NCI-H1930 (cell line): ENCODE measurements at places on chromosomes 5 and 9.

GRCh38 chr9:125749287-125749935 lies 2.2 kb downstream of the PBX3 start:
- DNase-seq: no peak

DNA sequence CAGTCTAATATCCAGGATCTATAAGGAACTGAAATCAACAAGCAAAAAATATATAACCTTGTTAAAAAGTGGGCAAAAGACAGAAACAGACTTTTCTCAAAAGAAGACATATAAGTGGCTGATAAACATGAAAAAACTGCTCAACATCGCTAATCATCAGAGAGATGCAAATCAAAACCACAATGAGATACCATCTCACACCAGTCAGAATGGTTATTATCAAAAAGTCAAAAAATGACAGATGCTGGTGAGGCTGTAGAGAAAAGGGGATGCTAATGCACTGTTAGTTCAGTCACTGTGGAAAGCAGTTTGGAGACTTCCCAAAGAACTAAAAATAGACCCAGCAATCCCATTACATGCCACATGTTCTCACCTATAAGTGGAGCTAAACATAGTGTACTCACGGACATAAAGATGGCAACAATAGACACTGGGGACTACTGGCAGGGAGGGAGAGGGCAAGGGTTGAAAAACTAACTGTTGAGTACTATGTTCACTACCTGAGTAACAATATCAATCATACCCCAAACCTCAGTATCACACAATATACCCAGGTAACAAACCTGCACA lies 11.7 kb upstream of the TSSK1B start:
- no peak for DNase-seq

- DNase-seq: no peak
Observed at GRCh38 chr9:14529629-14530028, 163.6 kb downstream of the ZDHHC21 start.

DNA sequence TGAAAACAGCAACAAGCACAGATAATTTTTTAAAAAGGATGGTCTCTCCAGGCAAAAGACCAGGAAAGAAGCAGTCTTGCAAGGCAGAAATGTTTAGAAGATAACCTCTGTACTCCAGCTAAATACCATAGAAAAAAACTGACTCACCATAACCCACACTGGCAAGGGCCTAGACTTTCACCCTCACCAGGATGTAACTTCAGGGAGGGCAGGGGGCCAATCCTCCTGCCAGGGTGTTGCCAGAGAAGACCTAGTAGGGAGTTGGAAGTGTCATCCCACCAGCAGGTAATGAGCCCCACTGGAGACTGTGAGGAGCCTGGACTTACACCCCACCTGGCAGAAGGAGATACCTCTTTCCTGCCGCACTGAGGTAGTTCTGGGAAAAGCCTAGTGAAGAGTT lies 97.6 kb downstream of the PRELID2 start:
- DNase-seq: no peak

DNA sequence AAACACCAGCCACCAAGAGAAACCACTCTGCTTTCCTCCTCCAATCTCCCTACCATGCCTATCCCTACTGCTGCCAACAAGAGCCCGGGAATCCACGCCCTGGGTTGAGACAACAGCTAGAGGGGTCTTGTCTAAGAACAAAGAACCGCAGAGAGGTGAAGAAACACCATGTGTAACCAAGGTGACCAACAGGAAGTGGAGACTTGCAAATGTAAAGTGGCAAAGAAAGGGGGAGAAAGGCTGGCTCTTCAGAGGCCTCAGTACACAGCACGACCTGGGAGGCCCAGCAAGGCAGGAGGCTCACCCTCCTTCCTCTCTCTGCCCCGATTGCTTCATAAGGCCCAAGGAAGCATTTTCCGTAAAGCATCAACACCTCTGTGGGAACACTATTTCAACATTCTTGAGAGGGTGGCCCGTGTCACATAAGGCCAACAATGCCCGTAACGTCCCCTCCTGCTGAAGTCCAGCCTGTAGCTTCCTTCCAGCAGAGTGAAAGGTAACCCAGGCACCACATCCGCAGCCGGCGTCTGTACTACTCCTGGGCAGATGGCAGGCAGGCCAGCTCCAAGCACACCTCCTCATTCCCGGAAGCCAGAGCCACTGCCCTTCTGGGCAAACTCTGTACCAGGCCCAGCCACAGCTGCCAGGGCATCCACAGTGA lies 18.3 kb downstream of the CCNJL start:
- no peak for DNase-seq

GRCh38 chr9:82997476-82998140 lies 65.3 kb downstream of the RASEF start:
- DNase-seq: no peak

GRCh38 chr5:32443145-32443540 lies 1.4 kb downstream of the ZFR start:
- DNase-seq: no peak

DNA sequence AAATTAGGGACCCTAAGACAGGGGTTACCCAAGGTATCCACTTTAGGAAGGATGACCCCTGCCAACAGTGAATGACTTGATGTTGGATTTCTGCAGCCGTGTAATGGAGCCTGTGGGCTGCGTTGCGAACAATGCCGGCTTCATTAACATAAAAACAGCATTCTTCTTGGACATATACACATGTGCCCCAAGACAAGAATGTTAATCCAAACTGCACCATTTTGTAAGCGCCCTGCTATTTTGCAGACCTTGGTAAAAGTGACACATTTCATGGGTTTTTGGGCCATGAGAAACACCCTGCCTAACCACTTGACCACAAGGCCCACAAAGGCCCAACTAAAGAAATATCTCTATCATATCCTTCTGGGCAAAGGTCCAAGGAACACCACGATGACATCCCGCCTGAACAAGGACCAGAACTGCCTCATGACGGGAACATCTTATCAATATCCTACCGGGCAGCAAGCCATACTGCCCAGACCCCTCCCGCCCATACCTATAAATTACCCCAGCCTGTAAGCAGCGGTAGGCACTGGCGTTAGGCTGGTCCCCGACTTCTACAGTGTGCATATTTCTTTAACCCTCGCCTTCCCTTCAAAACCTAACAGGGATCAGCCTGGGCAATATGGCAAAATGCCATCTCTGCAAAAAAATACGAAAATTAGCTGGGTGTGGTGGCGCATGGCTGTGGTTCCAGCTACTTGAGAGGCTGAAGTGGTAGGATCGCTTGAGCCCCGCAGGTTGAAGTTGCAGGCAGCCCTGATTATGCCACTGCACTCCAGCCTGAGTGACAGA lies 9.7 kb upstream of the PDCD1LG2 start:
- DNase-seq: no peak

- DNase-seq: no peak
Observed at GRCh38 chr5:21680196-21680595, 1172.9 kb downstream of the CDH12 start.

DNA sequence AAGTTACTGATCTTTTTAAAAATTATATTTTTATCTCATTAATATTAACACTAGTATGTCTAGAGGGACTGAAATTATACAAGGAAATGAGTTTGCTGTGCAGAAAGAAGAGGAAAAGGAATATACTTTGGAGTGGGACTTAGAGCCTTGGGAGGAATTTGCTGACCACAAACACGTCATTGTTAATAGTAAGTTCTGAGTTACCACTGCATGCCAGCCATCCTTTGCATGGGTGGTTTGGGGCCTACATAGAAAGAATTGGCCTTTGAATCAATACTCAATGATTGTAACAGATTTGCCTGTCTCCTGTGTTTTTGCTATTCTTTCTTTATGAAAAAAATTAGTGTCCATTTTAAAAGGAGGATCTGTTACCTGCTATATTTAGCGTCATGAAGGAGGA lies 232.6 kb upstream of the TNC start:
- DNase-seq: no peak

GRCh38 chr9:6757132-6757455 lies 679 bp upstream of the KDM4C start:
- peak; percentile 76 for DNase-seq

DNA sequence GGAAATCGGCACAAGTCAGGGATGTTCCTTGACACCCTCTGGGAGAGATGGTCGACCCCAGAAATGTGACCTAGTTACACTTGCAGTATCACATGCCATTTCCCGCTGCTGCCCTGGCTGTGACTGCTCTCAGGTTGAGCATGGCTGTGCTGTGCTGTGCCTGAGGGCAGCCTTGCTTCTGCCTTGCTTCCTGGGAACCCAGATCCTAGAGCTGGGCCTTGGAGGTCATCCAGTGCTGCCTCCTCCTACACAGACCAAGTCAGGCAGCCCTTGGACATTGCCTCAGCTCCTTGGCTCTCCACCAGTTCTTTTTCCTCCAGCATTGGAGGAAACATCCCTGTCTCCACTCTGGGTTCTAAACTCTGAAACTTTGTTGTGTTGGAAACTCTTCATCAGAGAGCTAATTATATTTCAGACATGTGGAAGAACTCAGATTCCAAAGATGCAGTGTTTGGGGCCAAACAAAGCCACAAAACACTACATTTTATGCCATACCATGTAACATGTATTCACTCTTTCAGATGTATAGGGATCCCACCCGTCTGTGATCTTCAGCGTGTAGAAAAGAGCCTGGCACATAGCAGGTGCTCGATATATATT lies 6.1 kb downstream of the MAMDC2 start:
- no peak for DNase-seq

DNA sequence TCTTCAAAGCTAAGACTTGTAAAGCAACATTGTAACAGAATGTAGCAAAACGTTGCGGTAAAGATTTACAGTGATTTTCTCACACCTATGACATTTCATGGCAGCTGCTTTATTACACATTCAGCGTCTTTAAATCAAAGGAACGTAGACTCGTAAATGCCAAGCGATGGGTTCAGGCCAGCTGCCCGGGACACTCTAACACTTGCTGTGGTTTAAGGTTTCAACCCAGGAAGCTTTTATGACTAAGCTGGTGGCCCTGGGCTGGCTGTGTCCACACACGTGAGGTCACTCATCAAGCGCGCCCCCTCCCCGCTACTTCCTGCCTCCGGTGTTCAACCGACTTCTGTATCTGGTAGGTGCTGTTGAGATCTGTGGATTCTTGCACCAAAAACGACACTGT lies 2.5 kb downstream of the SLC6A18 start:
- no peak for DNase-seq

- DNase-seq: no peak
Observed at GRCh38 chr5:121969660-121970295, 8.0 kb downstream of the SRFBP1 start.

- DNase-seq: no peak
Observed at GRCh38 chr9:35566417-35566816, 38.6 kb upstream of the TESK1 start.

- no peak for DNase-seq
Observed at GRCh38 chr9:6816581-6816980, 58.8 kb downstream of the KDM4C start.

DNA sequence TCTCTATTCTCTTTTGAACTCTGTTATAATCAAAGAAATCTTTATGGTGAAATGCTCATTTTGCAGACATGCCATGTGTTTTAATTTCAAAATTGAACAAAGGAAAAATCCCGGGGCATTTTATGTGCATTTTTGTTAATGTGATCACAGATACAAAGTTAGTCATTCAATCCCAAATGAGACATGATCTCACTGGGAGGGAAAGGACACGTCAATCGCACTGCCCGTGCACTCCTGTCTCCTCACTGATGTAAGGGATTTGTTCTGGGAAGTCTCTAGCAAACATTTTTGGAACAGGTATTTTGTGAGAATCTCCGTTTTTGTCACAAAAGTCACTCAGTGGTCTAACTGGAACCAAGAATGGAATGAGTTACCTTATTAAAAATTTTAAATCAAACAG lies 97.9 kb upstream of the RANBP6 start:
- no peak for DNase-seq

- DNase-seq: no peak
Observed at GRCh38 chr5:139764886-139765408, 30.7 kb upstream of the PSD2 start.

- DNase-seq: no peak
Observed at GRCh38 chr9:130276121-130276520, 10.6 kb downstream of the HMCN2 start.

- DNase-seq: no peak
Observed at GRCh38 chr5:36277521-36278176, 24.1 kb downstream of the RANBP3L start.

DNA sequence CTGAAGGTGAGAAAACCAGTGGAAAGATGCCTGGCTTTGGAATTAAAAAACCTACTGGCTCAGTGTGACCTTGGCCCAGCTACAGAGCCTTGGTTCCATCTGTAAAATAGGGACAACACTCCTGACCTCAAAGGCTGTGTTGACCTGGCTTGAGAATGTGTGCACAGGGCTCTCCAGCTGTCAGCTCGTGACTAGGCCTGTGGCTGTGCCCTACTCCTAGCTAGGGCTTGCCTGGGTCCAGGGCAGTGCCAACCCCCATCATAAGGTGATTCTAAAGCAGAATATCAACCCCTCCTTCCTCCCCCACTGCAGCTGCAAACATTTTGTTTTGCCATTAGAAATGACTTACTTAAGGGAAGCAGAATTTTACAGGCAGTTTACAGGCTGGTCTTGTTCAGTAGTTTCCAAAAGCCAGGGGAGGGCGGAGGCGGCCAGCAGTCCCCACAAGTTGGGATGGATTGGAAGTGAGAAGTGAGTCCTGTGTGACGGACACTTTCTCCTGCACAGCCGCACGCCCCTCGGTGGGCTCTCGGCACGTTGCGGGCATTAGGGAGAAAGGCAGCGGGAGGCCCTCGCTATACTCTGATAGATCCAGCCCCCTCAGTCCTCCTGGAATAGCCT lies 7.3 kb downstream of the PITX1 start:
- DNase-seq: no peak

- no peak for DNase-seq
Observed at GRCh38 chr5:93250424-93250823, 330.6 kb downstream of the NR2F1-AS1 start.

GRCh38 chr9:97567894-97568202 lies 65.3 kb downstream of the TSTD2 start:
- DNase-seq: no peak

- no peak for DNase-seq
Observed at GRCh38 chr5:51665251-51665593, 282.0 kb downstream of the ISL1 start.

GRCh38 chr5:54904425-54904824 lies 81.0 kb downstream of the ESM1 start:
- DNase-seq: no peak

DNA sequence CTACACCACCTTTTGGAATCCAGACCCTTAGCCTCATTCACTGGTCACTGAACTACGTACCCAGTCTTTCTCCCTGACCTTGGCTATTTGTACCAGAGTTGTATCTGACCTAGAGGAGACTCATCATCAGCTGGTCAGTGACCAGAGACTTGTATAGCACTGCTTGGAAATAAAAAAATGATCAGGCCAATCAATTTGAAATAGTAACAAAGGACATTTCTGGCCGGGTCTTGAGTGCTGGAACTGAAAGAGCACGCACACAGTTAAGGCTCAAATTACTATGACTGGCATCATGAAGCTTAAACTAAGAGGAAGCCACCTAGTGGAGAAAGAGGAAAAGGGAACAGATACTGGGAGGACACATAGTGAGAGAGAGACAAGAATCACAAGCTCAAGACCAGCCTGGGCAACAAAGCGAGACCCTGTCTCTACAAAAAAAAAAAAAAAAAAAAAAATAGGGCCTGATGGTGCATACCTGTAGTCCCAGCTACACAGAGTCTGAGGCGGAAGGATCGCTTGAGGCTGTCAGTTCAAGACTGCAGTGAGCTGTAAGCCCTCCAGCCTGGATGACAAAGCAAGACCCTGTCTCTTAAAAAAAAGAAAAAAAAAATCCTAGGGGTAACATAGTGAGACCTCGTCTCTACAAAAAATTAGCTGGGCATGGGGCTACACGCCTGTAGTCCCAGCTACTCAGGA lies 12.8 kb upstream of the SRP19 start:
- no peak for DNase-seq
